Stimulated activated CD4-positive, alpha-beta T cell treated with anti-CD3 and anti-CD28 coated beads, Interleukin-2, amount 100 ng/mL, for 48 hours (primary cell): ENCODE measurements at places on chromosomes 12 and 14.

- DNase-seq: no peak
These were observed 28.0 kb downstream of the ITGA7 start for GRCh38 chr12:55679691-55680090.

GRCh38 chr12:98238515-98239130, 276.8 kb upstream of the TMPO start:
- DNase-seq: no peak

DNA sequence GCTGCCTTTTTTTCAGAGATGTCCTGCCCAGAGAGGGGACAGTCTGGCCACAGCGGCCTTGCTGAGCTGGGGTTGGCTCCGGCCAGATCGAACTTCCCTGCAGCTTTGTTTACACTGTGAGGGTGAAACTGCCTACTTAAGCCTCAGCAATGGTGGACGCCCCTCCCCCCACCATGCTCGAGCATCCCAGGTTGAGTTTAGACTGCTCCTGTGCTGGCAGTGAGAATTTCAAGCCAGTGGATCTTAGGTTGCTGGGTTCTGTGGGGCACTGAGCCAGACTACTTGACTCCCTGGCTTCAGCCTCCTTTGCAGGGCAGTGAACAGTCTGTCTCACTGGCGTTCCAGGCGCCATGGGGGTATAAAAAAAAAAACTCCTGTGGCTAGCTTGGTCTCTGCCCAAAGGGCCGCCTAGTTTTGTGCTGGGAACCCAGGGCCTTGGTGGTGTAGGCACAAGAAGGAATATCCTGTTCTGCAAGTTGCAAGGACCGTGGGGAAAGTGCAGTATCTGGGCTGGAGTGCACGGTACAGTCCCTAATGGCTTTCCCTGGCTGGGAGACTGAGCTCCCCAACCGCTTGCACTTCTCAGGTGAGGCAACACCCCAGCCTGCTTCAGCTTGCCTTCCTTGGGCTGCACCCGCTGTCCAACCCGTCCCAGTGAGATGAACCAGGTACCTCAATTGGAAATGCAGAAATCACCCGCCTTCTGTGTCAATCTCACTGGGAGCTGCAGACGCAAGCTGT, 79.1 kb downstream of the LRIG3 start:
- DNase-seq: no peak

GRCh38 chr14:22653012-22653621, 9.0 kb upstream of the OR6J1 start:
- DNase-seq: peak; percentile 29
